ENCODE measurements at places on chromosomes 3 and 15. TPM values are rescaled to one million over a fixed set of nuclear protein-coding genes. Genes with fewer than 3 reads are reported as not detected.

DNA sequence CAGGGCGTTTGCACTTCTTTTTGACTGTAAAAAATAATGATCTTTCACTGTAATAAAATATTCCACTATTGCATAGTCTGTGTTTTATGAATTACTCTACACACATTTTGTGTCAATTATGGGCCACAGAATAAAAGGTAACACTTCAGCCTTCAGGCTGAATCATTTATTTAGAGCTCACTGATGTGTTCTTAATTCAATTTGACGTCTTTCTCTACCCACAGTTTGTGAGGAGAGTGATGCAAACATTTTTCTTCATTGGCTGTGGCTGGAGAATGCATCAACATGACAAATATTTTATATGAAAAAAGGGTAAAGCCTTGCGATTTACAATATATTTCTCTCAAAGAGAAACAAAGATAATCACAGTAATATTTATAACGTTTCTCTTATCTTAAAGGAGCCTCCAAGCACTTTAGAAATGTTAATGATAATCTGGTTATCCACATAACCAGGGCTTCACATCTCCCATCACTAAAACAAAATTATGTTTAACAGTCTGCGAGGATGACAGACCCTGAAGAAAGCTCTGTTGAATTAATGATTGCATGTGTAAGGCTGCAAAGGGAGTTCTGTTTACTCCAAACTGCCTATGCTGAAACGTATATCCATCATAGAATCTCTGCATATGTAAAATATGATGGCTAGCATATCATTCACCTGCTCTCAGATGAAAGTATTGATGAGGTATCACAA, 951.3 kb downstream of the ZPLD1 start:
- H3K27me3 ChIP-seq: no peaks in the 10 kb centered on the region
- H3K4me3 ChIP-seq: no peak overlapping the region
- H3K36me3 ChIP-seq: no peaks in the 10 kb centered on the region
- H3K4me1 ChIP-seq: no peaks in the 10 kb centered on the region
- no peak overlapping the region for H3K27ac ChIP-seq

GRCh38 chr3:10942690-10943205, 49.8 kb upstream of the SLC6A1 start:
- no peaks in the 10 kb centered on the region for H3K36me3 ChIP-seq
- no peak for DNase-seq
- no peak overlapping the region for H3K4me3 ChIP-seq
- H3K4me1 ChIP-seq: no peaks in the 10 kb centered on the region
- no peak overlapping the region for H3K27ac ChIP-seq

- H3K27ac ChIP-seq: no peak overlapping the region
- H3K4me3 ChIP-seq: no peak overlapping the region
- no peaks in the 10 kb centered on the region for H3K4me1 ChIP-seq
- no peak for DNase-seq
- H3K36me3 ChIP-seq: no peaks in the 10 kb centered on the region
- peaks cover 4% of the 10 kb centered on the region for H3K27me3 ChIP-seq
These were observed 85.9 kb downstream of the COL8A1 start for GRCh38 chr3:99724276-99724675.

GRCh38 chr15:35383506-35383905, 162.5 kb downstream of the DPH6 start:
- H3K4me3 ChIP-seq: no peak overlapping the region
- H3K4me1 ChIP-seq: no peaks in the 10 kb centered on the region
- no peak overlapping the region for H3K27ac ChIP-seq
- H3K27me3 ChIP-seq: no peaks in the 10 kb centered on the region

DNA sequence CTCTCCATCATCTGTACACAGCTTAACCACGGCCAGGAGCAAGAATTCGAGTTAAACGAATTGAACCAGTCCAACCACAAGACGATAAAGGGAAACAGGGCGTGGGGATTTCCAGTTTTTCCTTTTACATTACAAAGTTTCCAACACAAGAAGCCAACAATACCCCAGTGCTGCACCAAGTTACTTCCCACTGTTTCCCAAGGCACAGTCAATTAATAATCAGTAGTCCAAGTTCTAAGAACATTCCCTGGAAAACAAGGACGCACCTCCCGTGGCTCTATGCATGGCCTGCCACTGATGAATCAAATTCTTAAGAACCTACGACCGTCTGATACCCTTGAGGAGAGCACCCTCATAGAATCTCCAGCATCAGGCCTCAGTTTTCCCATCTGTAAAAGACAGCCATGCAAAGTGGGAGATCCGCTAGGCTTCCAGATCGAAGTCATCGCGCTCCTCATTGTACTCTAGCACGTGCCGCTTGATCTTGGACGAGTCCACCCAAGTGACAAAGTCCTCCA, 774 bp downstream of the IMP3 start:
- DNase-seq: no peak
- no peaks in the 10 kb centered on the region for H3K36me3 ChIP-seq
- peak overlapping the region; percentile 87 for H3K4me3 ChIP-seq

GRCh38 chr3:183824761-183825455, 469 bp downstream of the MAP6D1 start:
- no peaks in the 10 kb centered on the region for H3K27me3 ChIP-seq
- H3K27ac ChIP-seq: no peak overlapping the region
- peak overlapping the region; percentile 82 for H3K4me3 ChIP-seq
- no peak for DNase-seq
- peaks cover 14% of the 10 kb centered on the region for H3K4me1 ChIP-seq

- no peak overlapping the region for H3K4me3 ChIP-seq
- no peaks in the 10 kb centered on the region for H3K4me1 ChIP-seq
- no peaks in the 10 kb centered on the region for H3K36me3 ChIP-seq
- DNase-seq: no peak
These were observed 431.1 kb downstream of the MFSD1 start for GRCh38 chr3:159232966-159233365.

DNA sequence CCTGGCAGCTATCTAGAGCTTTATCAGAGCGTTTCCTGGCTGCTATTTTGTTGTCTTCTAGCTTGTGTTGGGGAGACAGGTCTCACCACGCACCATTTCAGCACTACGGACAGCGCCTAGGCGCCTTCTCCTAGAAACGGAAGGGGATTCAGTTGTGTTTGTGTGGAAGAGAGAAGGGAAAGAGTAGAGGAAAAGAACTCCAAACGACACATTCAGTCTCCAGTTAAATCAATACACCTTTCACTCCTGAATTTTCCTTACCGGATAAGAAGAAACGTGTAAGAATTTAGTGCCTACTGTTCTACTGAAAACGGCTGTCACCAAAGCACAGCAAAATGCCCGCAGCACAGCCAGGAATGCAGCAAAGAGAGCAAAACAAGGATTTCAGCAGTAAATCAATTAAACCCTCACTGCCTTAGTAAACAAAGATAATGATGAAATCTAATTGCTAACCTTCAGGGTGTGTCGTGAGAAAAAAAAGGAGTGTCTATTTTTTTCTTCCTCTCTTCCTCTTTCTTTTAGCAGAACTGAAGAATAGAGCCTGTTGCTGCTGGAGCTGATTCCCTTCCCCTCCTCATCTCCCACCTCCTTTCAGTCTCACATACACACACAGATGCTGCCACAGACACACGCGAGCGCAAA, 412 bp upstream of the CTXN2 start:
- peak overlapping the region; percentile 81 for H3K27ac ChIP-seq
- H3K4me3 ChIP-seq: no peak overlapping the region
- no peak for DNase-seq

DNA sequence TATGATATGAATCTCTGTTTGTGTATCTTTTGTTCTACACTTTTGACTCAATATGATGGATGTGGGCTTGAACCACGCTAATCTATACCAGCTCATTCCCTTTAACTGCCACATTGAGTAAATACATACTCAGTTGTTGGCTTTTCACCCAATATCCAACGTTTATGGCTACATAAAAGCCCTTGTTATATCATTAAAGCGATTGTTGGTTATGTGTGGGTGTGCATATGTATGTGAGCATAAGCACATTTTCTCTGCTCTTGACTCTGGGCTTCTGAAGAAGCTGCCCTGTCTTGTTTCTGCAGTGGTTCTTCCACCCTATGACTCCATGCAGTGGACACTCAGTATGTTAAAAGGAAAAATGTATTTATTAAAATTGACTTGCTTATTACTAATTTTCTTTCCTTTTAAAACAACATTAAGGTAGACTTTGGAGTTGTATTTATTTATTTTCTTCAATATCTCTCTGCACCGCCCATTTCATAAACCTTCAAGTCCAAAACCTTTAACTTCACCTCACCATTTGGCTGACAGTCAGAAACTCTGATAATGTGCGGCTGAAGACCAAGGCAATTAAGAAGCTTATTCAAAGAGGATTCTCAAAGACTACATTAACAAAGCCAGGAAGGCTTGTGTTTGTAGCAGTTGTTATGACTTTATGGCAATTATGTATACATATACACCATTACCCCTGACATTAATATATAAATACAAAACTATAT, 156.1 kb downstream of the THRB start:
- no peak overlapping the region for H3K27ac ChIP-seq
- peaks cover 16% of the 10 kb centered on the region for H3K27me3 ChIP-seq
- no peak for DNase-seq

DNA sequence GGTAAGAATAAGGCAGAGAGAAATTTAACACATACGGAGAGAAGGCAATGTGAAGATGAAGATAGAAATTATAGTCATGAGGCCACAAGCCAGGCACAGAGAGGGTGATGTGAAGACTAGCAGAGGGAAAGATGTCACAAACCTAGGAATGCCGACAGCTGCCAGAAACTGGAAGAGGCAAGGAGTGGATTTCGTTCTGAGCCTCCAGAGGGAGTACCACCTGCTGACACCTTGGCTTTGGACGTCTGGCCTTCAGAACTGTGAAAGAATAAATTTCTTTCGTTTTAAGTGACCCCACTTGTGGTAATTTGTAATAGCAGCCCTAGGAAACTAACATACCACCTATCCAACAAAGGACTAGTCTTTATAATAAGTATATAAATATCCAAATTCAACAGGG, 5.0 kb upstream of the SGO1 start:
- H3K4me1 ChIP-seq: peaks cover 6% of the 10 kb centered on the region
- H3K4me3 ChIP-seq: no peak overlapping the region
- H3K27ac ChIP-seq: no peak overlapping the region
- no peaks in the 10 kb centered on the region for H3K27me3 ChIP-seq
- no peak for DNase-seq

- H3K27ac ChIP-seq: no peak overlapping the region
- H3K36me3 ChIP-seq: no peaks in the 10 kb centered on the region
- H3K4me3 ChIP-seq: no peak overlapping the region
- H3K4me1 ChIP-seq: no peaks in the 10 kb centered on the region
- no peaks in the 10 kb centered on the region for H3K27me3 ChIP-seq
These were observed 220.1 kb upstream of the RORA start for GRCh38 chr15:61449186-61449702.

DNA sequence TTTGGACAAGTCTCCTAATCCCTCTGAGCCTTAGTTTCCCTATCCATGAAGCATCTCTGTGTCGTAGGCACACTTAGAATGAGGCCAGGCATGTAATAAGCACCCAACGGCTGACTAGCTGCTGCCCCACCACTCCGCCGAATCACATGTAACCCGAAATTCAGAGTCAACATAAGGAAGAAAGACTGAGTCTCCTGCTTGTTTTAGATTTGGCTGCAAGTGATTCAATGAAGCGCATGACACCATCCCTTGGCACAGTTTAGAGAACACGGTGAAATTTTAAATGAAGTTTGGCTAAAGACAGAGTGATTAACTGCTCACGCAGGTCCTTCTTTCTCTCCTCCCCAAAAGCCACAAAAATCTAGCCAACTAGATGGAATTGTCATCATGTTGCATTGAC, 279.2 kb downstream of the TLE3 start:
- H3K27ac ChIP-seq: no peak overlapping the region
- no peaks in the 10 kb centered on the region for H3K36me3 ChIP-seq
- H3K4me1 ChIP-seq: no peaks in the 10 kb centered on the region
- H3K4me3 ChIP-seq: no peak overlapping the region
- DNase-seq: no peak
- H3K27me3 ChIP-seq: peaks cover 8% of the 10 kb centered on the region

DNA sequence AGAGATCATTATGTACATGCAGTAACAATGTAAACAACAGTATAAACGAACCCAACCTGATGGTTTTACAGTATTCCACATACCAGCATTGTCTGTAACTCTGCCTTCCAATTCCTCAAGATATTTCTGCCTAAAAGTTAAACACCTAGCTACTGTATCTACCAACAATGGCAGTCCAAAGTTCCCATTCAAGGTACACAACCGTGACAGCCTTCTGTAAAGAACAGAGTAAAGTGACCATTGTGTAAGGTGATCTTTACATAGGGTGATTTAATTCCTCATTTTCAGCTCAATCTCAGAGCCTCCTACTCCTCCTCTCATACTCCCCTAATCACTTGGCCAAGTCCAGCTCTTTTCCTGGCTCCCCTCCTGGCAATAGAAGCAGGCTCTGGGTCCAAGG, 10.4 kb downstream of the SECISBP2L start:
- H3K36me3 ChIP-seq: no peaks in the 10 kb centered on the region
- no peak overlapping the region for H3K4me3 ChIP-seq
- DNase-seq: no peak
- H3K4me1 ChIP-seq: peaks cover 12% of the 10 kb centered on the region
- no peak overlapping the region for H3K27ac ChIP-seq
- no peaks in the 10 kb centered on the region for H3K27me3 ChIP-seq

DNA sequence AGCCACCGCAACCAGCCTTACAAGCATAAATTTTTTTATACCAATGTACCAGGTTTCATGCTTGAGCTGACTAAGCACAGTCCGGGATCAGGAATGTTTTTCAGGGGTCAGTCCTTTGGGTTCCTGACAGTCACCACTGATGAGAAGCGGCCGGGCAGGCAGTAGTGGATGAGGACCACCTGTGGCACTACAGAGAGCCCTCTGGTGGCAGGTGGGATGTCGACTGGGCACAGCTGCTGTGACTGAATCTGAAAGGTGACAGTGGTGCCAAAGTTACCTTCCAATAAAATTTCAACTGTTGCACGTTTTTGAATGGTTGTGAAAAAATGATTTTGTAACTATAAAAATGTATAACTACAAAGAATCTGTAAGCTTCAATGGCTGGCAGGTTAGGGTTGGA, 34.0 kb downstream of the TPRA1 start:
- no peak for DNase-seq
- H3K4me1 ChIP-seq: peaks cover 7% of the 10 kb centered on the region
- peaks cover 32% of the 10 kb centered on the region for H3K27me3 ChIP-seq
- no peak overlapping the region for H3K27ac ChIP-seq

DNA sequence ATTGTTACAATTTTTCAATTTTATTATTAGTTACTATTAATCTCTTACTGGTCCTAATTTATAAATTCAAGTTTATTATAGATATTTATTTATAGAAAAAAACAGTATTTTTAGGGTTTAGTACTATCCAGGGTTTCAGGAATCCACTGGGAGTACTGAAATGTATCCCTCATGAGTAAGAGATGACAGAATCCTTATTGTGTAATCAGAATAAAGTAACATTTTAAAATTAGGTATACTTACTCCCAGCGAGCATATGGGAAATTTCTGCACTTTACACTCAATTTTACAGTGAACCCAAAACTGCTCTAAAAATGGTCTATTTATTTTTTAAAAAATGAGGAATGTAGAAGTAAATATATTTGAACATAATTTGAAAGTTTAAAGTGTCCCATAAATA, 202.7 kb downstream of the CGGBP1 start:
- DNase-seq: no peak
- H3K27me3 ChIP-seq: peaks cover 4% of the 10 kb centered on the region
- H3K27ac ChIP-seq: no peak overlapping the region
- no peaks in the 10 kb centered on the region for H3K36me3 ChIP-seq

Gene SLC24A5
- polyA plus RNA-seq: not detected

Gene CAMP
- not detected for polyA plus RNA-seq

Gene SLC22A14
- not detected for polyA plus RNA-seq

Gene C3orf62
- 1.0 TPM for polyA plus RNA-seq

Gene NLGN1
- not detected for polyA plus RNA-seq

Gene ISLR2
- polyA plus RNA-seq: not detected

Gene GP9
- 2.0 TPM for polyA plus RNA-seq

Data from naive B cell (primary cell).